ENCODE measurements at places on chromosomes 16 and 17.
A peak's percentile ranks its signal among the peaks of the same experiment; 100 is the strongest.

DNA sequence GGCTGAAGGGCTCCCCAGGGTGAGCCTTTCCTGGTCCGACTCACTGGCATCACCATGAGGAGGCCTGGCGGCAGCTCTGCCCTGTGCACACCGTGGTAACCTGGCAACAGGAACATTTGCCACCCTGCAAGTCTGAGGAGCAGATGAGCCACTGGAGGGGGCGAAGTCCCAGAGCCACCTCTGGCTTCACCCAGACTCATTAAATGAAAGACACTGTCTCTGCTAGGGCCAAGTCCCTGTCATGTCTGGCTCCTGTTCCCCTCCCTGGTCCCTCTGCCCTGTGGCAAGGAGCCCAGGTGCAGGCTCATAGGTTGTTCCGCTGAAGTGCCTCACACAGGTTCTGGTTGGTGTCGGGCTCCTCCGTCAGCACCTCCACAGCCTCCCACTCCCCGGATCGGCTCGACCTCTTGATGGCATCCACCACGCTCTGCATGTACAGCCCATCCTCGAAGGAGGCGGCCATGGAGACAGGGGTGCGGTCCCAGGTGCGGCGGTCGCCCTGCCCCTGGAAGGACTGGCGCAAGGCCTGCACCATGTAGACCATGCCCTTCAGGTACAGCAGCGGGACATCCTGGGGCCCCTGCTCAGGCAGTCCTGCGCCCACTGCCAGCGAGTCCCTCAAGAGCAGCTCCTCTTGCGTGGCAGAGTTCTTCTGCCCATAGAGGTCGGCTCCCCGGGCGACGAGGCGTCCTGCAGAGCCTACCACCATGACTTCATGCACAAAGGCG lies 8.4 kb downstream of the C16orf86 start:
- no peak for DNase-seq

DNA sequence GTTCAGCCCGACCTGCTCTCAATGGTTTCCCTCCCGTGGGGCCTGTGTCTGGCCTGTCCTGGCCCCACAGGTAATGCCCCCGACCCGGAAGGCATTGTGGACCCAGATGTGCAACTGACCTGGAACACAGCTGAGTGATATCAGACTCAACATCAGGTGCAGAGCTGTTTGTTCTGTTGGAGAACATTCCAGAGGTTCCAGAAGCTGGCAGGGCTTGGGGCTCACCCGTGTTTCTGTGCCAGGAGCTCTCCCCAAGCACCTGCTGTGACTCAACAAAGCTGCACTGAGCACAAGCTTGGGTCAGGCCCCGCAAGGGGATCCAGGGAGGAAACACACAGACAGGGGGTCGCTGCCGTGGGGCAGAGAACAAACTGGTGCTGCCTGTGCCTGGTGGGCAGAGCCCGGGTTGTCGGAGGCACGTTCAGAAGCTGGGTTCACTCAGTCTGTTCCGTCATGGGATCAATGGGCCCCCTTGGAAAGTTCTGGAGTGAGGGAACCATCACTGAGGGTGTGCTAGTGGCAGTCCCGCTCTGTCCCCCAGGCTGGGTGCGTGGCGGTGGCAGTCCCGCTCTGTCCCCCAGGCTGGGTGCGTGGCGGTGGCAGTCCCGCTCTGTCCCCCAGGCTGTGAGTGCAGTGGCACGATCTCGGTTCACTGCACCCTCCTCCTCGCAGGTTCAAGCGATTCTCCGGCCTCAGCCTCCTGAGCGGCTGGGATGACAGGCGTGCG lies 22.1 kb downstream of the HS3ST6 start:
- no peak for DNase-seq

- DNase-seq: no peak
Observed at GRCh38 chr16:81866820-81867440, 87.8 kb downstream of the PLCG2 start.

DNA sequence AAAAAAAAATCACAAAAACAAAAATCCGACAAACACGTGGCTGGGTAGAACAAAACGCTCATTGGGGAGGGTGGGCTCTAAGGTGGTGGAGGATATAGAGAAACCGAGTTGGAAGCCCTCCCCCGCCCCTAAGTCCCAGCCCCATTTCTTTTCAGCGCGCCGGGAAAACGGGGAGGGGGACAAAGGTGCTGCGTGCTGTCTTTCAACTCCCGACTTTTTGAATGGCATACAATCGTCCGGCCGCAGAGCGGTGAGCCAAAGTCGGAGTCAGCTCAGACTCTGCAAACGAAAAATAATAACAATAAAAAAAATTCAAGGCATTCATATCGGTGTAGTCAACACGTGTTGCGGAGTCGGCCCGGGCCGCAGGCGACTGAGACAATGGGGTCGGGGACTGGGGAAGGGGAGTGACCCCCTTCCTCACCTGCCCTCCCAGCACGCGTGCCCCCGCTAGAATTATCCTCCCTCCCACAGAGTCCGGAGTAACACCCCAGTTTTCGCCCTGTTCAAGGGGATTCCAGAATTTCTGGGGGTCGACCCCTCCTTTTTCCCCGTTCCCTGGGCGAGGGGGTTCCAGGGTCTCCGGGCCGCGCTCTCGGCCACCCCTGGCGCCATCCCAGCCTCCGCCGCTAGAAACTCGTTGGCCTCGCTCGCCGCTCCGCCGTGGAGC lies 1.7 kb upstream of the IGF2BP1 start:
- no peak for DNase-seq

DNA sequence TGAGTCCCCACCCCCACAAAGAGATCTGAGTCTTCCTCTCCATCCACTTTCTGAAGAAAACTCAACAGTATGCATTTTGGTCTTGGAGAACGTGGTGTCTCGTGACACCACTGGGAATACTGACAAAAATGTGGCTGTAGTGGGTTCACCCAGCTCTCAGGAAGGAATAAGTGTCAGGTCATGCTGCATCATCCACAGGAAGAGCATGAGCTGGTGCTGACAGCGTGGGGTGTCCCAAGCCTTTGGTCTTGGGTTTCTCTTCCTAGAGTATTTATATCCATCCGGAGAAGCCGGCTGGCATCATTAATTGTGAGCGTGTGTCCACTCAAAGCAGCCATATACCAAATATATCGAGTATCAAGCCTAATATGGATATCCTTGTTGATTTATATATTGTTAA lies 55.9 kb downstream of the C17orf67 start:
- DNase-seq: no peak

DNA sequence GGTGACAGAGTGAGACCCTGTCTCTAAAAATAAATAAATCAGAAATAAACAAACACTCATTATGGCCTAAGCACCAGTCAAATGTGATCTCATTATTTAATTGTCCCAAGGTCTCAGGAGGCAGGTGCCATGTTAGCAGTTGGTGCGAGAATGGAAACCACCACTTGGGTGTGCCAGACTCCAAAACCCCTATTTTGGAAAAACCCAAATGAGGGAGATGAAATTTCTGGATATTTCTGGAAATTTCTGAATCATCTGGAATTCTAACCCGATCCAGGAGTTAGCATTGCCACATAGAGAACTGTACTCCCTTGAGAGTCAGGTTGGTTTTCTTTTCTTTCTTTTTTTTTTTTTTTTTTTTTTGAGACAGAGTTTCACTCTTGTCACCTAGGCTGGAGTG lies 264.0 kb downstream of the XYLT1 start:
- peak; percentile 4 for DNase-seq

DNA sequence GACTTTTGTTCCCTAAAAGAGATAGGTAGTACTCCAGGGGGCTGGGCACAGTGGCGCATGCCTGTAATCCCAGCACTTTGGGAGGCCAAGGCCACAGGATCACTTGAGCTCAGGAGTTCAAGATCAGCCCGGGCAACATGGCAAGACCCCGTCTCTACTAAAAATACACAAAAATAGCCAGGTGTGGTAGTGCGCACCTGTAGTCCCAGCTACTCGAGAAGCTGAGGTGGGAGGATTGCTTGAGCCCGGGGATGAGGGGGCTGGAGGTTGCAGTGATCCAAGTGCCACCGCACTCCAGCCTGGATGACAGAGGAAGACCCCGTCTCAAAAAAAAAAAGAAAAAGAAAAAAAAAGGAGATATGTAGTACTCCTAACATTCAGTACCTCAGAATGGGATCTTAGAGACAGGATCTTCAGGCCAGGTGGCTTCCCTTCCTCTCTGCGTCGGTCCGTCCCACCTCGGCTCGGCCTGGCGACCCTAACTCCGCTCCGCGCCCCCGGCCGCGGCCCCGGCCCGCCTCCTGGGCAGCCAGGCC lies 89.6 kb downstream of the CDC27 start:
- DNase-seq: no peak

GRCh38 chr17:43832976-43833829 lies at the start of gene MPP3:
Gene MPP3 (minus strand): TSS chr17:43833146. CDS start chr17:43831906, 1,240 bp downstream.
- DNase-seq: peak; percentile 71

- DNase-seq: no peak
Observed at GRCh38 chr17:79850571-79851460, 11.6 kb upstream of the CBX4 start.

- DNase-seq: no peak
Observed at GRCh38 chr17:42270170-42270535, 6.0 kb downstream of the STAT5B start.

GRCh38 chr16:76899767-76900166 lies 291.2 kb upstream of the MON1B start:
- no peak for DNase-seq

DNA sequence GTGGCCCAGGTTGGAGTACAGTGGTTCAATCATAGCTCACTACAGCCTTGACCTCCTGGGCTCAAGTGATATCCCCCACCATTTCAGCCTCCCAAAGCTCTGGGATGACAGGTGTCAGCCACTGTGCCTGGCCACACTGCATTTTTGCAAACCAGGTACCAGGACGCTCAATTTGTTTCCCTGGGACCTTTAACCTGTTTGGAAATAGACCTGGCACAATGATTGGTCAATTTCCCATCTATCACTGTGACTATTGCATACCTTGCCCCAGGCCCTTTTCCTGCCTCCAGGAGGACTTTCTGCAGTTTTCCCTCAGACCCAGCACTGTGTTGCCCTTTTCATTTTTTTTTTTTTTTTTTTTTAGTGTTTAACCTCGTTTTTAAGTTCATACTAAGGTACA lies 11.1 kb upstream of the FUS start:
- no peak for DNase-seq

DNA sequence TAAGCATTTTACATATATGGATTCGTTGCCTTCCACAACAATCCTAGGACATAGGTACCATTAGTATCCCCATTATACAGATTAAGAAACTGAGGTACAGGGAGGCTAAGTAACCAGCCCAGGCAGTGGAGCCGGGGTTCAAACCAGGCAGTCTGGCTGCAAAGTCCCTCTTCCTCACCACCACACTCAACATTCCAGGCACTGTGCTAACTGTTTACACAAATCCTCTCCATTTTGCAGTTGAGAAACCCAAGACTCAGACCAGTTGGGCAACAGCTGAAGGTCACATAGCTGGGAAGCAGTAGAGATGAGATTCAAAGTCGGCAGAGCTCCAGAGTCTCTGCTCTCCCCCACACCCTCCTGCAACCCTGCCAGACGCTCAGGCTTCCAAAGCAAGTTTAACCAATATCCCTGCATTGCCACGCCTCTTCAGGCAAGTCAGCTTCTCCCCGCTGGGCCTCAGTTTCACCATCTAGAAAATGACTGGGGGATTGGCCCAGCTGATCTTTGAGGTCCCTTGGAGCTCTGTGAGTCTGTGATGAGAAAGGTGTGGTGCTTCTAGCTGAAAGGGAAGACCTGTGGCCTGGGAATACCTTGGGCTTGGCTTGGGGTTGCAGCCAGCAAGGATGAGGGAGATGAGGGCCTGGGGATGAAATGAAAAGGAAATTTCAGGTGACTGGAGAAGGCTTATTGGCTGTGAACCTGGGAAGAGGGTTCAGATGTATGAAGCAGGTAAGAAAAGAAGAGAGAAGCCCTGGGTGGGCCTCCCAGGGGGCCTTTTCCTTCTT lies 14.0 kb downstream of the CCR7 start:
- DNase-seq: peak; percentile 100

DNA sequence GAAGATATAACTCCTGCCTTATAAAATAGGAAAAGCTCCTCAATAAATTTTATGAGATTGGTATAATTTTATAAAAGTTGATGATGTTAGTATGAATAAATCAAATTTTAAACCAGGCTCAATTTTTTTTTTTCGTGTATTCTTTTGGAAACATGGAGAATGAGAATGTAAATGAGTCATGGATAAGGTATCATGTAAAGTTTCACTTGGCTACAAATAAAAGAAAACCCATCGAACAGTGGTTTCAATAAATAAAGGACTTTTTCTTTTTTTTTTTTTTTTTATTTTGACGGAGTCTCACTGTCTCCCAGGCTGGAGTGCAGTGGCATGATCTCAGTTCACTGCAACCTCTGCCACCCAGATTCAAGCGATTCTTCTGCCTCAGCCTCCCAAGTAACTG lies 67.3 kb downstream of the PHKB start:
- DNase-seq: no peak

DNA sequence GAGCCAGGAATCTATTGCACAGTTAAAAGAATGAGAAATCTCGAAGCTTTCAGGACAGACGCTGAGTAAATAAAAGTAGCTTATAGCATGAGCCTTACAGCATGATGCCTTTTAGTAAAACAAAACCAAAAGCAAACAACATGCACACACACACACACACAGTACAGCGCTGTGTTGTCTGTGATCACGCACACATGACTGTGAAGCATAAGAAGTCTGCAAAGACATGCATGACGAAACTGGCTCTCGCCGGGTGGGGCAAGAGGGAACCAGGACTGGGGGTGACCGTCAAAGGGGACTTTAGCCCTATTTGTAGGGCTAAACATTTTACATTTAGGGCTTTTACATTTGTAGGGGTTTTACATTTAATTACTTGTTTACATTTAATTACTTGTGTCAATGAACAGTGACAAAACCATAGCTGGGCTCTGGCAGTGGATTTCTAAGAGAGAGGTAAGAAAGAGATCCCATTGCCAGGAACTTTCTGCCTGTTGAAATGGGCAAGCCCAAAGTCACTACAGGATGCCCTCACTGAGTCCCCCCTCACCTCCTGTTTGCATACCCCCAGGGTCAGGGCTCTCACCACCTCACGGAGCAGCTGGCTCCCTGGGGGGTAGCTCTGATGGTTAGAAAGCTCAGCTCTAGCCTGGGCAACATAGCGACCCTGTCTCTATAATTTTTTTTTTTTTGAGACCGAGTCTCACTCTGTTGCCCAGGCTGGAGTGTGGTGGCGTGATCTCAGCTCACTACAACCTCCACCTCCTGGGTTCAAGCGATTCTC lies 2.0 kb upstream of the TNFRSF13B start:
- DNase-seq: no peak

DNA sequence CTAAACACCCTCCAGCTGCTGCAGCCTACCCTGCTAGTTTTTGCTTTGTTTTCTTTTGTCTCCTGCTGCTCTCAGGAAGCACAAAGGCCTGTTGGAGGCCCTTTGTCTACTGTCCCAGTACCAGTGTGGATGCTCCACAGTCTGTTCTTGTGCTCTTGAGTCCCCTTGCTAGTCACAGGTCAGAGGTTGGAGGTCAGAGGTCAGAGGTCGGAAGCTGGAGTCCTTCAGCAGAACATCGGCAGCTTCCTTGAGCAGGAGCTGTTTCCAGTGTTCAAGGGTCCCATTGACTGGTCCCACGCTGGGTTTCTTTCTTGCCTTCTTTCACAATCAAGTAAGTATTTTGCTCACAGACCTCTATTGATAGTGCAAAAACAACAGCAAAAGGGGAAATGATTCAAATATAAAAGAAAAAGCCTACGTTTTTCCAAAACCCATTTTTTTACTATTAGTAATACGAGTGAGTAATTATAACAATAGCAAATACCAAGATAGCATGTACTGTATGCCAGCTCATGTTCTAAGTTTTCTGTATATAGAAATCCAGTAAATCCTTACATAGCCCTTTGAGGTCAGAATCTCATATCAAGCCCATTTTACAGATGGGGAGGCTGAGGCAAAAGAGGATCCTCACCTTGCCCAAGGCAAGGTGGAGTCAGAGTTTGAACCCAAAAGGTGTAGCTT lies 10.9 kb upstream of the IL34 start:
- DNase-seq: peak; percentile 66
